ENCODE measurements at places on chromosomes 5 and 9.

DNA sequence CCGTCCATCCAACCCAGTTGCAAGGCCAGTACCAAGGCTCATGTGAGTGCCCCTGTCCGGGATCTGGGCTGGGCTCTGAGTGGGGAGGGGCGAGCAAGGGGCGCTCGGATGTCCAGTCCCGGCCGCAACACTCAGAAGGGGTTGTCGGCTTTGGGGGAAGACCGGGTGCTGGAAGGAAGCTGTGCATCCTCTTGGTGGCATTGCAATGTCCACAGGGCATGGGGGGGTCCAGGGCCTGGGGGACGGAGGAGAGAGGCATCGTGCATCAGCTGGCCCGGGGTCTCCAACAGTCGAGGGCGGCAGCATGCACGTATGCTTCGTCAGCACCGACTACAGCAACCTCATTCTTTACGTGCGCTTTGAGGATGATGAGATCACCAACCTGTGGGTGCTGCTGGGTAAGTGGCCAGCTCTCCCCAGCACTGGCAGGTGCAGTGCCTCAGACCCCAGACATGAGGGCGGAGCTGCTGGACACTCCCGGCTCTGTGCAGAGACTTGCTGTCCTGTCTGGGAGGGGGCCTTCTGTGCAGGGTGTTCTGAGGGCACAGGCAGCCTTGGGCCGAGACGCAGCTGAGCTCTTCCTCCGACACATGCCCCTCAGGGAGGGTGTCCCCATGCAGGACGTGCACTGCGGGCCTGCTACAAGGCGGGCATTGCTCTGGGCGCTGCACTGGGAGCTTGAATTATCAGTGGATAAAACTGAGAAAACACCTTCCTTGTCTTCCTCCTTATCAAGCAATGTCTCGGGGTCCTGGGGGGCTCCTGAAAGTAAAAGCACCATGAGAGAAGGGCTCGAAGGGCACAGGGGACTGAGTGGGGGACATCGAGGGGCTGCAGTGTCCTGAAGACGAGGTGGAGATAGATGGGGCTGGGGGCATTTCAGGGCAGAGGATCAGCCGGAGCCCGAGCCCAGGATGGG is 22.5 kb downstream of the GLT6D1 start:
- H3K4me3 ChIP-seq, result no peak overlapping the region
- no peaks in the 10 kb centered on the region for H3K4me1 ChIP-seq
- H3K27me3 ChIP-seq, result no peaks in the 10 kb centered on the region
- no peaks in the 10 kb centered on the region for H3K36me3 ChIP-seq

DNA sequence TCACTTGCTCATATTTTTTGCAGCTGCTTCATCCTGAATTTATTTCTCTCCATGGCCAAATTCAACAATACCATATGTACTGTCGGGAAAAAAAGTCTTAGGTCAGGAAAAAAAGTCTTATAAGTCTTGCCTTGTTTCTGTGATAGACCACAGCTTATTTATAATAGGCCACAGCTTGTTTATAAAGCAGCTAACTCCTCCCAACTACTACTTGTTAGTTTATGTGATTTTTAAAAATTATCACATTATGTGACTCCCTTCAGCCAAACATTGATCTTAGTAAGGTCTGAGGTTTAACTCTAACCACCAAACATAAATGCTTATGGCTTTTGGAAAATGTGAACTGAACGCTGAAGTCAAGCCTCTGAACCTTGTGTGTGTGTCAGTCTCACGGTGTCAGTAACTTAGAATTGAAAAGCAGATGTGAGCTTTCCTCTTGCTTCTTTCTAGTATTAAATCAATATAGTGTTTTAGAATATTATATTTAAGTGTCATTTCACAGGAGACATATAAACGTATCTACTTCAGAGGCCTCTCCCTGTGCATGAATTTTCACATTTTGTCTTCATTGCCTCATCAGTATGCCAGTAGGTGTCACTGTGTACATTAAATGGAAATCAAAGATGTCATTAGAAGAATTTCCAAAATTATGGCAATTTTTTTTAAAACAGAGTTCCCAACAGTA is 51.3 kb downstream of the SNX24 start:
- no peaks in the 10 kb centered on the region for H3K36me3 ChIP-seq
- H3K27me3 ChIP-seq, result no peaks in the 10 kb centered on the region
- no peaks in the 10 kb centered on the region for H3K4me1 ChIP-seq
- H3K4me3 ChIP-seq, result no peak overlapping the region

DNA sequence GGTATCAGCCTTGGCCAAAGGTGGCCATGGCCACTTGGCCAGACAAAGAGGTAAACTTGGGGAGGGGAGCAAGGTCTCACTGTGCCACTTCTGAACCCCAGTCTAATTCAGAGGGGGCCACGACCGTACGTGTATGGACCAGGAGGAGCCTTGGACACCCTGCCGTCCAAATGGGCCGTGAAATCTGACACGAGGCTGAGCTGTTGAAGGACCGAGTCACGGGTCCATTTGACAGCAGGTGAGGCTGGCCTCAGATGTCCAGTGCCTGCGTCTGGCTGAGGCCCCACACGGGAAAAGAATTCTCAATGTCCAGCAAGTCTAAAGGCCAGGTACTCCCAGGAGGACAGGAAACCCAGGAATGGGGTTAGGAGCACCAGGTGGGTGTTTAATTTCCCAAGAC is 17.7 kb downstream of the CMBL start:
- H3K27me3 ChIP-seq, result no peaks in the 10 kb centered on the region
- H3K36me3 ChIP-seq, result no peaks in the 10 kb centered on the region
- H3K4me3 ChIP-seq, result no peak overlapping the region
- DNase-seq, result no peak

DNA sequence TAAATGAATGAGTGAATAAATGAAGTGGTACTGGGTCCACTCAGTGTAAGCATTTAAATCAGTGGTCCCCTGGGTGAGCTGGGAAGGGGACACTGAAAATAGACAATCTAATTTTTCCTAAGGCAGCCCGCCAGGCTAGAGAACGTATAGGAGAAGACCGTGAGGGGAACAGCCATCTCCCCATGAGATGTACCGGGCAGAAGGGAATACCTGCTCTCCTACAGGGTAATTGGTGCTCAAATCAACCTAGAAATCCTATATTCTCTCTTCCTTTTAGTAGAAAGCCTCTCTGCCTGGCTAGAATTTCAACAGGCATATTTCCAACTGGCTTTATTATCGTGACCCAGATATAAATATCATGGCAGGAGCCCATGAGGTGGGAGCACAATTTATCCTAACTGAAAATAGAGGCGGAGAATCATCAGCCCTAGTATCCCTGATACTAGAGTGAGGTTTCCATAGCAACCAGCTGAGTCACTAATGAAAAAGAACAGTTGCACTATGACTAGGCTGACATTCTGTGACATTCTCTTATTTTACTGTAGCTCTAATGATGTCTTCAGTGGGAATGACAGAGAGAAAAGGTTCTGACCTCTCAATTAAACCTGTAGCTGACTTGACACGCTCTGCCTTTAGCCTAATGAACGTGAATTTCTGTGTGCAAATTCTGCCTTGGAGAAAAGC is 96.5 kb upstream of the CAST start:
- H3K27ac ChIP-seq, result no peak overlapping the region
- H3K4me3 ChIP-seq, result no peak overlapping the region
- no peak for DNase-seq
- H3K36me3 ChIP-seq, result no peaks in the 10 kb centered on the region
- no peaks in the 10 kb centered on the region for H3K4me1 ChIP-seq
- no peaks in the 10 kb centered on the region for H3K27me3 ChIP-seq

DNA sequence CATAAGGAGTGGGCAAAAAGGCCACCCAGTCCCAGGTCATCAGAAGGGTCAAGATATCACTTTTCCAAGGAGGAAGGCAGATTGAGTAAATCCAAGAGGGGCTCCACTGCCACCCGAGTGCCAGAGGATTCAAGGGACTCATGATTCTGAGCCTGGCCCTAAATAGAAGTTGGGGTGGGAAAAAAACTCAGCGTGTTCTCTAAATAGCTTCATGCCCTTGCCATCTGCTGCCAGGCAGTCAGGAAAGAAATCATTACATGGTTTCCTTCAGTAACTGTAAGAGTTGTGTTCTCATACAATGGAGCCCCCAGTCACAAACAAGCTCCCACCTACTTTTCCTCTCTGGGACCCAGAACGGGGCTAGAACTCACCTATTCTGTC is 37.2 kb downstream of the SAR1B start:
- no peaks in the 10 kb centered on the region for H3K27me3 ChIP-seq
- no peak overlapping the region for H3K27ac ChIP-seq
- no peak for DNase-seq
- no peaks in the 10 kb centered on the region for H3K36me3 ChIP-seq

All from uterus (tissue), 4 donors.